ENCODE measurements at places on chromosomes 1 and 21. TPM values are rescaled to one million over a fixed set of nuclear protein-coding genes. Genes with fewer than 3 reads are reported as not detected.

DNA sequence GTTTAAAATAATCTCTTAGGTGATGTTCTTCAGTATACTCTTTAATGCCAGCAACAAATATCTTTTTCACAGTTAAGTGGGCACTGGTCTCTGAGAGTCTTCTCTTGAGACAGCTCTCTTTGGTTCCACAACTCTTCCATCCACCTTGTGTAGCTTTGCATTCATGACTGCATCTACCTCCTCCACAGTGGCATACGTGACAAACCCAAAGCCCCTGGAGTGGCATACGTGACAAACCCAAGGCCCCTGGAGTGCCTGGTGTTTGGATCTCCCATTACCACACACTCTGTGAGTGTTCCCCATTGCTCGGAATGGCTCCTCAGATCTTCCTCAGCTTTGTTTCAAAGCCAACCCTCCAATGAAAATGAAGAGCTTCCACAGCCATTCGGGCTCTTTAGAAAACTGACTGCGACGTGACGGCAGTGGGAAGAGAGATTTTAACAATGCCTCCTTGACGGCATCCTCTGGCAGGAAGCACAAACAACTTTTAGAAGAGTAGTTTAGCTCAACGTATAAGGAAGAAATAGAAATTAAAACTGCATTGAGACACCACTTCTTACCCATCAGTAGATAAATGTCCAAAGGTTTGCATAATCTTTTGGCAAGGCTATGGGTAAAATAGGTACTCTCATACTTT is 45.8 kb downstream of the SLC30A7 start:
- no peak for DNase-seq

DNA sequence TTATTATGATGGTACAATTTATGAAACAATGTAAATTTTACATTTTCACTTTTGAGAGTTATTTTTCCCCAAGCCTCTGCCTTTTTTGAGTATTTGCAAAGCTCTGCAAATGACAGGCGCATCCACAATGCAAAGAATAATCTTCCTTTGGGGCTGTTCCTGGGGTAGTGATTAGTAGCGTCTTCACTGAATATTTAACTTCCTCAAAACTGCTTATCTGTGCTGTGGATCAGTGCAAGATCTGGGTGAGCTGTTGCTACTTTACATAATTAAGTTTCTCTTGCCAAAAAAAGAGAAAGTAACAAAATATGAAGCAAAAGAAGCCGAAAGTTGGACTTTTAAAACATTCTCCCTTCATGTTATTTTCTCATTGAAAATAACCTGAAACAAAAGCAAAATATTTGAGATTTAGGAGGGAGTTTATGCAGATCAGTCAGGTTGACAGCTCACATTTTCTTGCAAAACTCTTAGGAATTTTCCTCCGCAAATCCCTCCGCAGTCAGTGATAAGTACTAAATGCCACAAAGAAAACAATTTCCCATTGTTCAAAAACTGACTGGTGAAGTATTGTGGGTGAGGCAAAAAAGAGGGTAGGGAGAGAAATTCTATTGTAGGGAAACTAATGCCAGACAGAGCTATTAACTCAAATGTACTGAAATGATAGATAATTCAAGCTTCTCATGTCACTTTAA is 276.4 kb upstream of the B3GALT2 start:
- no peak for DNase-seq

IRF6 gene
- polyA plus RNA-seq = 0.31 TPM

- DNase-seq = no peak
Measured at GRCh38 chr1:16294219-16295212, 57.5 kb upstream of the CPLANE2 start.

GRCh38 chr21:45291613-45292398 is 4.1 kb upstream of the POFUT2 start:
- DNase-seq = no peak

- DNase-seq = no peak
Measured at GRCh38 chr1:25642574-25643108, 26.1 kb downstream of the MAN1C1 start.

GRCh38 chr1:156654700-156655099 is 12.8 kb downstream of the BCAN start:
- no peak for DNase-seq

TBX19 gene
- polyA plus RNA-seq = 0.27 TPM

FLVCR1 gene
- polyA plus RNA-seq = 0.52 TPM

- no peak for DNase-seq
Measured at GRCh38 chr1:88150330-88150729, 533.7 kb upstream of the PKN2 start.

DNA sequence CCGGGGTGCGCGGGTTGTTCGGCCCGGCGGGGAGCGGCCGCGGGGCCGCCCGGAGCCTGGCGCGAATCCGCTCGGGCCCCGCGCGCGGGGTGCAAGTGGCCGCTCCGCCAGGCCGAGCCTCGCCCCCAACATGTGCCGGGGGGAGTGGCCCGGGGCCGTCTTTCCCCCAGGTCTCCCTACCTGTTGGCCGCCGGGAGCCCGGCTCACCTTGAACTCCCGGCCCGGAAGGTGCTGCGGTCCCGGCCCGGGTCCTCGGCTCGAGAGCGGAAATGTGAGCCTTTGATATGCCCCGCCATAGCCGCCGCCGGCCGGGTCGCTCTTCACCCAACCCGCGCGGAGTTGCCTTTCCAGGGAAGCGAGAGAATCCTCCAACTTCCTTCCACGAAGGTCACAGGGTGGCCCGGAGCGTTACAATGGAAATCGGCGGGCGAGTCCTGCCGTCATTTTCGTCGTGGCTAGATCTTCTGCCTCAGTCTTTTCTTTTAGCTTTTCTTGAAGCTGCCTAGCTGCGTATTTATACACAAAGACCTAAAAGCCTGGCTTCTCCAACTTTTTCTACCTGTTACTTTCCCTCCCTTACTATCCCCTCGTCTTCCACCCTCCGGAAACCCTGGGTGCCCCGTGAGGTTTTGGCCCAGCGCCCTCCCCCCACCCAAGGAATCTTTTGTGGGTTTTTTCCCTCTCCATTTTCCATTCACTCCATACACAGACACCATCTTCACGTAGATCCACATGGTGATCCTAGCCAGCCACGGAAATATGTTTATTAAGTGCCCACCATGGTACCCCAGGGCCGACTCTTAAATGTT is 867 bp downstream of the PTGFRN start:
- peak; percentile 63 for DNase-seq

DNA sequence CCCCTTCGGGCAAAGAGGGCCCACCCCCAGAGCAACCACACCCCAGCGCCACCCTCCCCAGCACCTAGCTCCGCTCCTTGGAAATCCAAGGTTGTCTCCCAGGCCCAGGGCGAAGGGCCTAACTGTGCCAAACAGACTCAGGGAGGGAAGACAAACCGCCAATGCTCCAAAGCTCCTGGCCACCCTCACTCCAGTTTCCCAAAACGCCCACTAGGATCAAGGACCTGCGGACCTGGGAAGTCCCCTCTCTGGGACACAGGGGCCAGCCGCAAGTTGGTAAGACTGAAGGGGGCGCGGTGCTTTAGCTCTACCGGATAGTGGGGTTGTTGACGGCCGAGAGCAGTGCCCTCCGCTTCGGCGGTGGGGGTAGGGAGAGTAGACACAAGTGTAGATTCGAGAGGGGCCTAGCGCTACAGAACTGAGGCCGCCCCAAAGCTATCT is 581 bp downstream of the IRF6 start:
- DNase-seq = no peak

Data from psoas muscle (tissue), 8 donors.